ENCODE measurements at places on chromosomes 6 and 20.

GRCh38 chr6:45709781-45710220 lies 305.9 kb downstream of the CLIC5 start:
- DNase-seq, result no peak

DNA sequence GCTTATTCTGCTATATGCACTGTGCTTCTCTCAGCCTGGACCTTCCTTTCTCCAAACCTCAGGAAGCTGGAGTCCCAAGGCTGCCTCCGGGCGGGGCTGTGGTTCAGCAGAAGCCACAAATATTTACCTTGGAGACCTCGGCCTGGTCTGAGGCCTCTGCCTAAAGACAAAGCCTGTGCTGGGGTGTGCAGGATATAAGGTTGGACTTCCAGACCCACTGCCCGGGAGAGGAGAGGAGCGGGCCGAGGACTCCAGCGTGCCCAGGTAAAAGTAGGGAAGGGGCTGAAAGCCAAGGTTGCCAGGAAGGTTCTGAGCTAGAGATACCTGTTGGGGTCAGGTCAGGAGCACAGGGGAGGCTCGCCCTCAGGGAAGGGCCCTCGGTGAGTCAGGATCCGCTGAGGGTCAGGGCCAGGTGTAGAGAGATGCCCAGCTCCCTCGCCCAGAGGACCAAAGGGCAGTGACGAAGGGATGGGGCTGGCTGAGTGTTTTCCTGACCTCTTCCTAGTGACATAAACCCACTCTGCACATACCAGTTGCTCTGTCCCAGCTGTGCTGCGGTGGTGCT lies at the start of gene BPIFB1:
Gene BPIFB1, plus strand, starts transcription at position 224 of the 565 bp plus-strand sequence. CDS start 2,860 bp downstream, outside the sequence.
- no peak for DNase-seq

DNA sequence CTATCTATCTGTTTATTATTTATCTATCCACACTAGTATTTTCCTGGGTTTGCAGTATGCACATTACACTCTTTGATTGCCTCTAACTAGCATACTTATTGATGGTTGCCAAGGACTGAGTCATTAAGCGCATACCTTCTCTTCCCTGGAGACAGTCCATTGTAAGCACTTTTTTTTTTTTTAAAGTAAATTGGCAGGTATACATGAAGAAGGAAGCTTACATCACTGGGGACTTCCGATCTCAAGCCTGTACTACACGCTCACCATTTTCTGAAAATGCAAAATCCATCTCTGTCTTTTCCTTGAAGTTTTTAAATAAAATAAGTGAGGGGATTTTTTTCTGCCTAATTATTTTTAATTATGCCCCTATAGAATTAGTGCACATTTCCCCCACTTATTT lies 63.5 kb downstream of the HMGN3 start:
- no peak for DNase-seq

DNA sequence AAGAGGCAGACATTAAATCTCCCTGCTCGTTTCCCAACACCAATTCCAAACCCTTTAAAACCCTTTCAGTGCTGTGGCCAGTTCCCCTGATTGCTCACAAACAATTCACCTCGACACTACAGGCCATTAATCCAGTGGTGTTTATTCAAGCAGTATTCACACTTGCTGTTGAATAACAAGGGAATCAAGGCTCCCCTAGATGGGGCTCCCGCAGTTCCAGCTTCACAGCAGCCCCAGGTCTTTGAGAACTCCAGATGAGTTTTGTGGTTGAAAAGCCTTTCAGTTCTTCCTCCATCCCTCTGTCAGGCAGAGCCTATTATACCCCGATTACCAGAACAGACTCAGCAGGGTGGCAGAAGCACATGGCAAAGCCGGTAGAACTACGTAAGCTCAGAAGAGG lies 36.2 kb downstream of the JAG1 start:
- DNase-seq, result no peak

DNA sequence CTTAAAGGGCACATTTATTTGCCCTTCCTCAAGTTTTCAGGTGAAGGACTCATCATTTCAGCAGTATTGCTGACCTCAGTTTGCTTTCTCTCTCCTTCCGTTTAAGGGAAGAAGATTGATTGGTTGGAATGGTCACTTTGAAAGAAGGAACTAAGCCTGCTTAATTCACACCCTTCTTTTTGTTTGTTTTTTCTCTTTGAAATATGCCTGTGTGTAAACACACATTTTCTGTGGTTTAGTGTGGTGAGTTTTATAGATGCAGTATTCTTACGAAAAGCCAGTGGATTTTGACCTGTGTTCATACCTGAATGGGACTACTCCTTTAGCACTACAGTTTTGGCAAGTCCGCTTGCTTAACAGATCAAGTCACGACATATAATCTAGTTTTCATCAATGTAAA lies 548.8 kb upstream of the EPHA7 start:
- DNase-seq, result no peak

GRCh38 chr6:30881392-30882203 lies 2.7 kb upstream of the DDR1 start:
- DNase-seq, result no peak

- DNase-seq, result peak; percentile 83
Measured at GRCh38 chr6:26156850-26157250, 69.6 kb downstream of the HFE start.

DNA sequence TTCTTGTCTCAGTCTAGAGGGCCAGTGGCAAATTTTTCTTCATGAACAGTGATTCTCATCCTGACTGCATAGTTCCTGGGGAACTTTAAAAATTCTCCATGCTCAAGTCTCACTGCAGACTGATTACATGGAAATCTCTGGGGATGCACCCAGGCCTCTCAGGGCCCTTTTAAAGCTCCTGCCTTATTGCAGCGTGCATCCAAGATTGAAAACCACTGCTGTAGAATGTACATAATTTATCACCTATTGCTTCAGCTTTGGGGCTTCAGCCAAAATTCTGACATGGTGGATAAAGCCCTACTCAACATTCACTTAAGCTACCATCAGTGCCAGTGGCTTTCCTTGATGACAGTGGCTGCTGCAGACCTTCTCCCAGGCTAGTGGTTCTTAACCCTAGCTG lies 143.8 kb downstream of the BTBD3 start:
- no peak for DNase-seq

GRCh38 chr6:26465776-26466175 lies 8.0 kb downstream of the BTN2A1 start:
- no peak for DNase-seq

- no peak for DNase-seq
Measured at GRCh38 chr6:2378891-2379652, 133.7 kb upstream of the GMDS start.

DNA sequence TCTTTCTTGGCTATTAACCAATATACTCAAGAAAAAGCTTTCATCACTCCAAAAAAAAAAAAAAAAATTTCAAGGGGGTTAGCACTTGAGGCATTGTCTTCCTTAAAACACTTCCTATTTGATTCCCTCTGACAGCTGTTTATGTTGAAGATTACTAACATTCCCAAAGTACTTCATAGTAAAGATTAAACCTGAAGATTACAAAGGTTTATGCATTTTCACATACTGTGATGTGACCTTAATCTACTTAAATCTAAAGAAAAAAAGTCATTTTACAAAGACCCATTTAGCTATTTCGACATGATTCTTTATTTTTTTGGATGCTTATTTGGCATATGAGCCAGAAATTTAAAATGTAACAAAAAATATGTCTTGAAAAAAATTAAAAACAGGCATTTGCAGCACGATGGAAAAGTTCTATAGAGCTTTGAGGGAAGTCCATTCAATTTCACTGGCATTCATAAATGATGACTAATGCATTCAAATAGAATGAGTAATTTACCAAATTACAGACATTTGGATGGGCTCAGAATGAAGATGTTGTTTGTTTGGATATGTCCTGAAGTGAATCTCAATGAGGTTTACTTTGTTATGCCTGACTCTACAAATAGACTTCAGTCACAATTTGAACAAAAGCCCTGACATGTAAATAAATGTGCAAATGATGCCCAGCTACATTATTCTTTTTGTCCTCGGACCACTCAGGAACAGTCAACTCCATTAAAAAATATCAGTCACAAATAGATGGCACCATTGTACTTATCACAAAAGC lies 674.6 kb upstream of the MARCKS start:
- peak; percentile 6 for DNase-seq

GRCh38 chr6:133136177-133136880 lies 104.8 kb upstream of the EYA4 start:
- no peak for DNase-seq

- peak; percentile 10 for DNase-seq
Measured at GRCh38 chr20:36344517-36345132, 38.5 kb downstream of the DLGAP4 start.

DNA sequence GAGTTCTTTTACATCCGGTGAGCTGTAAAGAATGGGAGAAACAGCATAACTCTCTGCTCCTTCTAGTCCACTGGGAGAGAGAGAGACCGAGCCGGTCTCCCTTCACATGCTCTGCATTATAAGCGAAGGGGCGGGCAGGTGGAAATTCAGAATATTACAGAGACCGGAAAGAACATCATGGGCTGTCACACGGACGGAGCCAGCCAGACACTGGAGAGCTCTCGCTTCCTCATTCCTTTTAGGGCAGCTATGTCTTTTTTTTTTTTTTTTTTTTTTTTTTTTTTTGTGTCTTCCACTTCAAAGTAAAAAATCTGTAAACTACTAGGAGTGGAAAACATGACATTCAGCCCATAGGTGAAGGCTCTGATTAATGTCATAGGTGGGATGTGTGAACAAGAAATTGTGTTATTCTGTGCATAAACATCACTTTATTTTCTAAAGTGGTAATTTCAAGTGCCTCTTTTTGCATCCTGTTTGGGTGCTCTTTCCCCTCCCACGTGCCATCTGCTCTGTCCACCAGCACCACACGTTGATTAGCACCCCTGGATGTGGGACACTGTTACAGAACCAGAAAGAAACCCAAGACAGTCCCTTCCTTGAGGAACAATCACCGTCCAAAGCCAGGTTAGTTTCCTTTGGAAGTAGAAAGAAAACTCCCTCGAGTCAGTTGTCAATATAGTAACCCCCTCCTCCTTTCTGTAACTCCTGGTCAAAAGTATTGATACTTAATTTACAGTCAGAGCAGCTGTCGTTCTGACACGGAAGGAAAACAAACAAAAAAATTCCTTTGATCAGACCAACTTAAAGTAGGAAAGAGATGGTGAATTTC lies at the start of gene TAGAP:
Gene TAGAP, minus strand, starts transcription at position 93 of the 829 bp plus-strand sequence. CDS start 845 bp downstream, outside the sequence.
- no peak for DNase-seq

- DNase-seq, result no peak
Measured at GRCh38 chr6:126826166-126826714, 292.2 kb upstream of the RSPO3 start.

DNA sequence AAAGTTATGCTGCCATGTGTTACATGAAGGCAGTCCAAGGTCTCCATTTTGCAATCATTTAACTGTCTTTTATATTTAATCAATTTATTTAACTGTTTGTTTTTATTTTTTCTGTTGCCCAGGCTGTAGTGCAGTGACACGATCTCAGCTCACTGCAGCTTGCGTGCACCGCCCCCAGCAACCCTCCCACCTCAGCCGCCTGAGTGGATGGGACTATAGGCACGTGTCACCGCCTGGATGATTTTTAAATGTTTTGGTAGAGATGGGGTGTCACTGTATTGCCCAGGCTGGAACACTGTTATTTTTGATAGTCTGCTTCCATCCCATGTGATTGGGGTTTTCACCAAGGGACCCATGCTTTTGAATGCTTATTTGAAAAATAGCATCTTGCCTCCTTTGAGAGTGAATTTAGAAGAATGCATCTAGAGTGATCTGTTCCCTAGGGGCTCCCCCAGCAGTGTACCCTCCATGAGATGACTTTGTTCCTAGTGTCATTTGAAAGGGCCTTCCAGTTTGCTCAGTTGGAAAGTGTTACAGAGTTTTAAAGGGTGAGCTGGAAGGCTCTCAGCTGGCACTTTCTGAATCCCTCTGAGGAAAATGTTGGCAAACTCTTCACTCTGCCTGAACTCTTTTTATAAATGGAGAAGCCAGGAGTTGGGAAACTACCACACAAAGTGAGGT lies 143.4 kb downstream of the JARID2 start:
- DNase-seq, result no peak

GRCh38 chr6:56869346-56869745 lies 85.6 kb upstream of the BEND6 start:
- no peak for DNase-seq

- no peak for DNase-seq
Measured at GRCh38 chr6:41713650-41714291, 21.6 kb downstream of the TFEB start.

- no peak for DNase-seq
Measured at GRCh38 chr20:62743777-62744317, 35.2 kb downstream of the NTSR1 start.

DNA sequence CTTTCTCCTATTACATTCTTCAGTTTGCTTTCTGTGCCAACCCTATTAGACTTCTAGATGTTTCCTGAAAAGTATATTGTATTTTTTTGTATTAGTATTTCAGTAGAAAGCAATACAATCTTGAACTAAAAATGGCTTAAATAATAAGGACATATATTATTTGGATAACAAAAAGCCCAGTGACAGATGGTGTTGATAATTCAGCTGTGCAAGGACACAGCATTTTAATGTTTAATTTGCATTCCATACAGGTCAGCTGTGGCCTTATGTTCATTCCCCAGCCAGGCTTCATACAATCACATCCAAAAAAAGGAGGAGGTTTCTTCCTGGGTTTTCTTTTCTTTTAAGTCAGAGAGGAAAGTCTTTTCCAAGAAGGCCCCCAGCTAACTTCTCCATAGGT lies 236.9 kb downstream of the CD109 start:
- DNase-seq, result no peak

DNA sequence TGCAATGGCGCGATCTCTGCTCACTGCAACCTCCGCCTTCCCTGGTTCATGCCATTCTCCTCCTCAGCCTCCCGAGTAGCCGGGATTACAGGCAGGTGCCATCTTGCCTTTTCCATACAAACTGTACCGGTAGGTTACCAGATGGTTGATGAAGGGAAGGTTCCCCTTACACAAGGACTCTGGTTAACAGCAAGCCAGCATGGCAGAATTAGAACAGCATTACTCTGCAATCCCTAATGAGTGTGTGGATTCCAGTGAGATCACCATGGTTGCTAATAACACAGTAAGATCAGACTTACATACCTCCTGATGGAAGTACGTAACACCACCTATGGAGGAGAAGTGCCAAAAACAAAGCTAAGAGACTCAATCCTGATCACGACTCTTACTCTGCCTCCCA lies 51.7 kb downstream of the TTI1 start:
- no peak for DNase-seq

DNA sequence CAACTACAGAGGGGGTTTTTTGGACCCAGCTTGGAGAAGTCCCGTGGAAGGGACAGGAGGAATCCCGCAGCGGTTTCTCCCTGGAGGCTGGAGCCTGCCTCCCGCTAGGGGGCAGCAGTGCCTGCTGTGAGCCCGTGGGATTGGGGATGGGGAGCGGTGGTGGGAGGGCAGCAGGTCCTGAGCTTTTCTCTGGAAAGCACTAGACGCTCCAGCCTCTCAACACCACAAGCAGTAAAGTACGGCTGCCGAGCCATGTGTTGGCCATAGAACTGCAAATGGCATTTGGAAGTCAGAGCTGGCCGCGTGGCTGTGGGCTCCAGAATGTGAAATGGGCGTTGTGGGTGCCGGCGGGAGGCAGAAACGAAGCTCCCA lies 47.8 kb downstream of the GMPR start:
- DNase-seq, result peak; percentile 16

DNA sequence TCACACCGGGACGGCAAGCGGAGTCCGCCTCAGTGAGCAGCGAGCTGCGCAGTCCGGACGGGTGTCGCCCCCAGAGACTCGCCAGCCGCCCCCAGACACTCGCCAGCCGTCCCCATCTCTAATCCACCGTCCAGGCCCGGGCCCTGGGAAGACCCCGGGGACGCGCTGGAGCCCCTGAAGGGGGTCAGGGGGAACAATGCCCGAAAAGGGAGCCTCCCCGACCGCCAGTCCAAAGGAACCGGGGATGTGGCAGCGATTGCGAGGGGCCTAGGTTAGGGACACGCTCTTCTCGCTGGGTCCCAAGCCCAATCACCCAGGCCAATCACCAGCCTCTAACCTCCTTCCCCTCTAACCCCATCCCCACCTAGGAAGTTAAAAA lies 33.1 kb downstream of the TFAP2A start:
- DNase-seq, result no peak

Data from cerebellar cortex (tissue), 1 donor.